ENCODE measurements at places on chromosomes 6 and 20.

DNA sequence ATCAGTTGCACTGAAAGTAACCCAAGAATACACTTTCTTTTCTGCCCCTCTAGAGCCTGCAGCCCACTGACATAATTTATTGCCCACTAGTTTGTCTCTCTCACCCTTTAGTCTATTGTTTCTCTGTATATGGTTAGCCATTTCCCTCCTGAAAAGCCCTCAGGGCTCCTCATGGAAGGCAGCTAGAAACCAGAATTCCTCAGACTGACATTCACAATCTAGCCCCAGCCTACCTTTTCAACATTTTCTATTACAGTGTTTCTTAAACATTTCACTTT lies 21.4 kb upstream of the PAQR8 start:
- DNase-seq: no peak

GRCh38 chr6:35024551-35025054 lies 116.5 kb downstream of the TCP11 start:
- peak; percentile 76 for DNase-seq

GRCh38 chr6:169861431-169862042 lies 110.1 kb downstream of the ERMARD start:
- DNase-seq: no peak

DNA sequence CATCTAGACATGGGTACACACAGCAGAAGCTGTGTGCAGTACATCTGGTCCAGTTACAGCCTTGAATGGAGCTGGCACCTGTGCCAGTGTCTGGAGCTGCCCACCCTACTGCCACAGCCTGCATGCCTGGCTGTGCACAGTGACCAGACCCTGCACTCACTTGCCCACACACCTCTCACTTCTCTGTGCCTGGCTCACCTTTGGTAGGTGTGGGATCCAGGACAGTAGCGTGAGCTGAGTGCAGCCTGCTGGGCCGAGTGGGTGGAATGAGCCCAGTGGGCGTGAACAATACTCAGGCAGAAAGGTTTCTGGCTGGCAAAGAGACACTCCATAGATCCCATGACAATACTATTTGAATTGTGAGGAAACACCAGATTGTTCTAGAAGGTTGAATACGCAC lies 839.5 kb upstream of the FLRT3 start:
- DNase-seq: no peak

GRCh38 chr20:56630086-56630493 lies 984 bp downstream of the TFAP2C start:
- DNase-seq: no peak

DNA sequence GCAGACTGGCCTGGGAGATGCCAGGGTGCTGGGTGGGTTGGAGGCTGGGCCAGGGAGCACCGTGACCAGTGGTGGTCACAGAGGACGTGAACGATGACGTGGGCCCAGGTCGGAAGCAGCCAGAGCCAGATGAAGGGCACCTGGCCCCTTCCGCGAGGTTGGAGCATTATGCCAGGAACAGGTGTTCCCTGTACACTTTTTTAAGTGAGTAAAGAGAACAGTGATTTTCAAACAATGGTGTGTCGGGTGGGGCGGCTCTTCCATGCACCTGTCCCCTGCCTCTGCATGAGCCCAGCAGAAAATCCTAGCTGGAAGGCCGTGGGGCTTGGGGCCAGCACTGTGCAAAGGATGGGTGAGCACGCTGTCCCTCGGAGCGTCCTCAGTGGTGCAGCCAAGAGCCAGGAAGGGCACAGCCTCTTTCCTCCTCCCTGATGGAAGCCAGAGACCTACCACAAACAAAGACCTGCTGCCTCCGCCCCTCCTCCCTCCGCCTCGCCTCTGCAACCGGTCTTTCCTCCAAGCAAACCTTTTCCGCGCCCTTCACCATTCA lies 350.5 kb downstream of the ZFAND3 start:
- no peak for DNase-seq

- DNase-seq: no peak
These were observed 62.7 kb upstream of the SYNDIG1 start for GRCh38 chr20:24406750-24407149.

DNA sequence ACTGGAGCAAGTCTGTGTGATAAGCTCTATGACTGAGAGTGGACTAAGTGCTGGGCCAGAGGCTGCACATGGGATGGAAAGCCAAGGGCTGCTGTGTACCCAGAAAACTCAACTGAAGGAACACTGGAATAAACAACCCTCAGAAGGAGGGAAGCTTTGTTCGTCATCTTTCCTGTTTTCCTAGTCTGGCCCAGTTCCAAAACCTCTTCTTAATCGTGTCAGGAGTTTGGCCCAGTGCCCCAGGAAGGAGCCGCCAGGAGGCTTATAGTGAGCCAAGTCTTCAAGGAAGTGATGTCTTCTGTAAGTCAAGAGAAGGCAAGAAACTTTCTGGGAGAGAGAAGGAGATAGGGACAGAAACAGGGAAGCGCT lies 23.3 kb upstream of the TOP1 start:
- peak; percentile 96 for DNase-seq

- DNase-seq: peak; percentile 86
These were observed 345.2 kb downstream of the GJA1 start for GRCh38 chr6:121780325-121781321.

DNA sequence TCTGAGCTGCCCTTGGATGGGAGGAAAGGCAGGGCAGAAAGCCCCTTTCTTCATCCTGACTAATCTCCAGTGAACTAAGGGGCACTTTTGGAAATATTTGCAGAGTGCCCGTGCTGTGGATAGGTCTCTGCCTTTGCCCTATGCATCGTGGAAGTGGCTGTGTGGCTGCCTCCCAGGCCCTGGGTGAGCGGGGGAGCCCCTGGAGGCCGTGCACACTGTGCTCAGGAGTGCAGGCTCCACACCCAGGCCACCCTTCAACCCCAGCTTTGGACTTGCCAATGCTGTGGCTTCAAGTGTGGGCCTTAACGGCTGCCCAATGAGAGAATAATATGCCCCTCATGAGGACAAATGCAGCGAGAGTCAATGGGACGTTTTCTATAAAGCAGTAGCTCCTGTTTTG lies 36.7 kb upstream of the ARMC2 start:
- DNase-seq: no peak

GRCh38 chr6:159913375-159913774 lies 22.6 kb downstream of the MAS1 start:
- no peak for DNase-seq

GRCh38 chr6:15798533-15799255 lies 135.9 kb upstream of the DTNBP1 start:
- no peak for DNase-seq

- no peak for DNase-seq
These were observed 8.0 kb upstream of the SUMO4 start for GRCh38 chr6:149392093-149392492.

DNA sequence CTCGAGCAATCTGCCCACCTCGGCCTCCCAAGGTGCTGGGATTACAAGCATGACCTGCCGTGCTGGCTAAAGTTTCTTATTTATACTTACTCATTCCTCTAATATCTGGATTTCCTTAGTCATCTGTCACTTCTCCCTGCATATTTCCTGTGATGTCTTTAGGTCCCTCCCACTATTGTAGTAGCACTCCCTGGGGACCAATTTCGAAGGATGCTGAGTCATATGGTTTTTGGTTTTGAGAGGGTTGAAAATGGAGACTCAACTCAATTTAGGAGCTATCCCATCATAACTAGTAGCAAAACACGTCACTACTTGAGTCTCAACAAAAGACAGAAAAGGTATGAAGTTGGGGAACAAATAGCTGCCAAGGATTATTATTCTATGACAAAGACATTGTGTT lies 20.2 kb downstream of the MCUR1 start:
- DNase-seq: peak; percentile 9

GRCh38 chr20:48403167-48403761 lies 424.5 kb downstream of the PREX1 start:
- no peak for DNase-seq

DNA sequence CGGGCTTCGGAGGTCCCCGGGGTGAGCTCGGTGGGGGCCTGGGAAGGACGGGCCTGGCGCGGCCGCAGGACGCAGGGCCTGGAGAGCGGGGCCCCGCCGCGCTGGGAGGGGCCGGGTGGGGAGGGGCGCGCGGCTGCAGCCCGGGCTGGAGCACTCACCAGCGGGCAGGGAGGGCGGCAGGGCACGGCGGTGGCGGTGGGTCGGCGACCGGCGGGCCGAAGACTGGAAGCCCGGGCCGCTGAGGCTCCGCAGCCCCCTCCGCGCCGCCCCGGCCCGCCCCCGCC lies at the start of gene GATA5:
GATA5 (minus strand) TSS at position 224 of the 284 bp plus-strand sequence. CDS start 474 bp downstream, outside the sequence.
- DNase-seq: no peak

DNA sequence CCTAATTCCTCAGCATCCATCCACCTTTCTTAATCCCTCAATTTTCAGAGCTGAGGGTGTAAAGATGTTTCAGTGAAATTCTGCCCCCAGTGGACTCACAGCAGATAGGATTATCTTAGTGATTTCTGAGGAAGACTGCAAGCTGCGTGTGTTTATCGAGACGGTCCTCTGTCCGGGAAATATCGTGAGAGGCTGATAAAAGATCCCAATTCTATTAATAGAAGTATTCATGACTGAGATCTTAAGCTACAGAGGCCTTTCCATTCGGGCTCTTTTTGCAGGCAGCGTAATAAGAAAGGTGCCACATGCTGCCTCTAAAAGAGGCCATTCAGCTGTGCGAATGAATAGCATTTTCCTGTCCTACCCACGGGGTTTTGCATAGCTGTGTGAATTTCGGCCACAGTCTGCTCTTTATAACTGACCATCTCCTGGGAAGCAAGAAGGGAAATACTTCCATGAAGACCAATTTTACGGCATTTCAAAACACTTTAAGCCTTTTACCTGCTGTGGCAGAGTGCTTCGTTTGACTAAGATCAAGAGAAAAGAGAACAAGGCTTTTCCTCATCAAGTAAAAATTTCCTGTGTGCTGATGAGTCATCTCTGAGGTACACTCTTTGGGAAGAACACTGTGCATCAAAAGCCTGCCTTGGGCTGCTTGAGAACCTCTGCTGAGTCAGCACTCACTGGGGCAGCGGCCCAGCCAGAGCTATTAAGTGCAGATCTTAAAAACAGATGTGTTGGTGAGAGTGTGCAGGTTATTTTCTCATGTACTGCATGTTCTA lies 208.8 kb downstream of the ARHGAP18 start:
- DNase-seq: peak; percentile 86

DNA sequence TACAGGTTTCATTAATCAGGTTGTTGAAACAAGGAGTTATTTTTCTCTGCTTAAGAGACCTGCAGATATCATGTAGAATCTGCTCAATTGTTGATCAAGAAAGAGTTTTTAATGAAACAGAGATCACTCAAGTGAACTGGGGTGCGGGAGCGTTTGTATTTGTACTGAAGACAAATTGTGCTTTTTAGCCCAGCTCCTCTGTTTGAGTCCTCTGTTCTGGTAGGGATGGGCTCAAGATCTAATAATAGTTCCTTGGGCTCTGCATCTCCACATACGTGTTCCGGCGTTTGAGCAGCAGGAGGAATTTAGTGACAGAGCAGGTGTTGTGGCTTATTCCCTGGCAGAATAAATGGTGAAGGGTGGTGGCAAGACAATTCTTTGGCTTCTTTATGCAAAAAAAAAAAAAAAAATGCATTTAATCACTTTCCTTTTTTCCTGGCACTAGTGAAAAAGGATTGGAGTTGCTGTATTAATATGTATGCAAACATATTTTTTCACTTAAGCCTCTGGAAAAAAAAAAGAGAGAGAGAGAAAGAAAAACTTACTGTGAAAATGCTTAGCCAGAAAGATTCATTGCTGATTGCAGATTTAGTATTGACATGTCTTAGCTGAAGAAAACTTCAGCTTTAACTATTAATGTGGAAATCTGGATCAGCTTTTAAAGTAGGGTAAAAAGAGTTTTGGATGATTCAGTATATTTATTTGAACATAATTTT lies 4.0 kb downstream of the CITED2 start:
- DNase-seq: no peak

DNA sequence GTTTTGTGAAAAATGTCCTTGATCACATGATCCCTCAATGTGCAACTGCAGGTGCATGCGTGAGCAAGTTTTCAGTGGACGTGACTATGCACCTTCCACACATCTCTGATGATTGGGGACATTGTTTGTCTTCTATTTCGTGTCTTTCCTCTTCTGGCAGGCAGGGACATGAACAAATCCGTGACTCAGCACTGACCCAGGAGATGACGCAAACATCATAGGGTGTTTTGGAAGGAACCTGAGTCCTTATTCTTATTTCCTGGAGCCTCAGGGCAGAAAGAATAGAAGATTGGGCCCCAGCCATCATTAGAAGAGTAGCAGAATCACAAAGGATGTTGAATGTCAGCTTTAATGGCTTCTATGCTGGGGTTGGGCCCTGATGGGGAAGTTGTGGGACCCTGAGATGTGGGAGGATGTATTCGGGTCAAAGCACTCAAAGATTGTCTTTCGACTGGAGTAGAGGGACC lies 11.9 kb upstream of the SIRPD start:
- DNase-seq: no peak

- no peak for DNase-seq
These were observed 689.9 kb upstream of the AGPAT4 start for GRCh38 chr6:161963634-161964234.

GRCh38 chr6:19311786-19312185 lies 525.4 kb upstream of the ID4 start:
- no peak for DNase-seq

- DNase-seq: no peak
These were observed 582.8 kb upstream of the ADGRB3 start for GRCh38 chr6:68052234-68052633.

DNA sequence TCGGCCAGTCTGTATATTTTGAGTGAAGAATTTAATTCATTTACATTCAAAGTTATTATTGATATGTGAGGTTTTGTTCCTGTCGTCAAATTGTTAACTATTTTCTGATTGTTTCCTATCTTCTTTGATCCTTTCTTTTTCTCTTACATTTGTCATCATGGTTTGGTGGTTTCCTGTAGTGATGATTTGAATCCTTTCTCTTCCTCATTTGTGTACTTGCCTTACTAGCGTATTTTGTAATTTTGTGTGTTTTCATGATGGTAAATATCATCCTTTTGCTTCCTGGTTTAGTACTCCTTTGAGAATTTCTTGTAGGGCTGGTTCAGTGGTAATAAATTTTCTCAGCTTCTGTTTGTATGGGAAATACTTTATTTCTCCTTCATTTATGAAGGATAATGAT lies 151.7 kb upstream of the CEP162 start:
- DNase-seq: no peak

- DNase-seq: no peak
These were observed 10.5 kb upstream of the RAMACL start for GRCh38 chr6:166596776-166597507.

- DNase-seq: no peak
These were observed 17.1 kb upstream of the IGF2R start for GRCh38 chr6:159951772-159952171.

GRCh38 chr6:19465760-19466159 lies 371.4 kb upstream of the ID4 start:
- no peak for DNase-seq

GRCh38 chr20:62784497-62784896 lies 11.8 kb upstream of the MRGBP start:
- DNase-seq: no peak

DNA sequence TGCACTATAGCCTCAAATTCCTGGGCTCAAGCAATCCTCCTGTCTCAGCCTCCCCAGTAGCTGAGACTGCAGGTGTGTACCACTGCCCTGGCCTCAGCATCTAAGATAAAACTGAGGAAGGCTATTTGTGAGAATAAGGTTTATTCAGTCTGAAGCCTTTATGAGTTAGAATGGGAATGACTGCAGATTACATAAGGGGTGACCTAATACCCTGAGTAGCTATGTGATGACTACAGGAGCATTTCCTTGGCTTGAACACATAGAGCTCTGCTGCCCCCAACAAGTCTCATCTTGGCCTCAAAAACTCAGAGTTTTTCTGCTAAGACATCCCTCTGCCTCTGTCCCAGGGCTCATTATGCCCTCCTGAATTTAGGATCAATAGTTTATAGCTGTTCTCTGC lies 7.6 kb downstream of the GSS start:
- no peak for DNase-seq

Measured in retinal pigment epithelial cell (primary cell).